ENCODE measurements at places on chromosomes 5 and 9.
A peak's percentile ranks its signal among the peaks of the same experiment; 100 is the strongest.

DNA sequence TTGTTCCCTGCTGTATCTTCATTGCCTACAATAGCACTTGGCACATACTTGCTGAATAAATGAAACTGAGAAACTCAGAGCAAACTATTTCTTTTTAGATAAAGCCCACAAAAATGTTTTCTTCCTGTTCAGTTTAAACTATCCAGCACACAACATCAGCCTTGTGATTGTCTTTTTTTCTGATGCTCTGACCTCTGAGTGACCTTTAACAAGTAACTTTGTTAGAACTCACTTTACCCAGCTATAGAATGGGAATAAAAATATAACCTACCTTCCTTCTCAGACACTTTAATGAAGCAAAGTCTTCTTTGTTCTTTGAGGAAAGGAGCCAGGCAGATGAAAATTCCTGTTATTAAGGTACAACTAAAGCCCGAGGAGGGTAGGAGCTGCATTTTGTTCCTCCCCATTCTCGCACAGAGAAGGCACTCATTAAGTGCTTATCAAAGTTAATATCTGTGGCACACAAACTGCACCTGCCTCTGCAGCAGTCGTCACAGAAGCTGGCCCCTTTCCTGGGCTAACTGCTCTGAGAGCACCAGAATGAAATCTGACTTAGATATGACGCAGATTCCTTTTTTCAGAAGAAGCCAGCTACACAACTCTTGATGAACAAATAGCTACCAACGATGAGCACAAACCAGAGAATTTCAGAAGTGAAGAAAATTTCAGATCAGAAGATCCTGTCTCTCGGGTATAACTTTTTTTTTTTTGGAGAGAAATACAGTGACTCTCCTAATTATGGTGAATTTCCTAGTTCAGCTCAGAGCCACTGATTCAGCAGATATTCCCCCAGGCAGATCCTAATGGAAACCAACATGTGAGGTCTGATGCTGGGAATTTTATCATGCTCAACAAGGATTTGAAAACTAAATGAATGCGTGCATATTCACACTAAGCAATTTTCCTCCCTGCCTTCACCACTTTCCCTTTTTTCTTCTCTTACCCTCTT, 31.0 kb upstream of the NR3C1 start:
- DNase-seq, result peak; percentile 87

GRCh38 chr5:151023047-151023615, 2.7 kb downstream of the GPX3 start:
- DNase-seq, result no peak

GRCh38 chr5:31995006-31995405, 179.1 kb downstream of the GOLPH3 start:
- DNase-seq, result no peak

- DNase-seq, result no peak
Observed at GRCh38 chr5:84016085-84016484, 295.4 kb upstream of the HAPLN1 start.

- DNase-seq, result no peak
Observed at GRCh38 chr5:15807871-15808270, 307.9 kb downstream of the FBXL7 start.

- DNase-seq, result no peak
Observed at GRCh38 chr5:145598983-145599382, 236.2 kb downstream of the PRELID2 start.

- DNase-seq, result peak; percentile 7
Observed at GRCh38 chr9:97980479-97980803, 2.7 kb upstream of the ANP32B start.

DNA sequence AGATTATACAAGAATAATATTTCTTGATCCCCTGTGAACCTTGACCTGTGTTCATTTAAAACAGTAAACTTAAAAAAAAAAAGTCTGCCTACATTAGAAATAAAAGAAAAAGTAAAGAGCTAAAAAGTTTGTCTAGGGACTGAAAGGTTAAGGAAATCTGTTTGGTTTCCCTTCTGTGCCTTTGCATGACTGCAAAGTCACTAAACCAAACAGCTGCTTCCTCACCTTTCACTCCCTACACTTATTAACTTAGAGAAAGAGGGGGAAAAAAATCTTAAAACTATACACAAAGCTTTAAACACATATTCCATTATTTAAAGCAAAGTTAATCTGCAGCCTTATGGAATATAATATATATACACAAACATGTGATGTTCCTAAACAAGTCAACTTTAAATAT, 65.1 kb downstream of the ZFR start:
- DNase-seq, result no peak

DNA sequence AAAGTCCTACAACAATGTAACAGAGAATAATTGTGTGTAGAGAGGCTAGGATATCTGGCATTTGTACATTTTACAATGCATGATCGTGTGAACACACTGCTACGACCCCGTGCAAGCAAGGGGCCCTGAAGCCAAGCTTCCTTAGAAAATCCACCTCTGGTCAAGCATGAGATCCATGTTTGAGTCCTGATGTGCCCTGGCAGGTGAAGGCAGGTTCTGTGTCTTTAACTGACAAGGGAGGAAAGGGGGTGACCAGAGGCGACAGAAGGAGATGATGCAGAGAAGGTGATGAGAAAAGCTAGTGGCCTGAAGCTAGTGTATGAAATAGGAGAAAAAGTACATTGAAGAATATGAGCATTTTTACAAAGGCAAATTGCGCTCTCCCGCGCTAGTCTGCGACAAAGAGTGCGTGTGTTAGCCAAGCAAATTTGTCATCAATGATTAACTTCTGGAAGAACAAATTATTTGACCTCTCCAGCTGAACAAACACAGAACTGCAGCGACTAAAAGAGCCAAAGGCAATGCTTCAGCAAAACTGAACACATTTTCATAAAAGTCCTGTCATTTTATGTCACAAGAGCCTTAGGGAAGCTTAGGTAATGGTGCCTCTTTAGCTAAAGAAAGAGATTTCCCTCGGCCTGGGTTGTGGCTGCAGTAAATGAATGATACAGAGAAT, 101.7 kb upstream of the DAPK1 start:
- DNase-seq, result no peak

Measured in inflammatory macrophage treated with lipopolysaccharide for 4 hours (primary cell).